ENCODE measurements at places on chromosomes 2 and 18.
A peak's percentile ranks its signal among the peaks of the same experiment; 100 is the strongest.

- DNase-seq, result no peak
These were observed 108.9 kb downstream of the CD226 start for GRCh38 chr18:69838620-69839411.

DNA sequence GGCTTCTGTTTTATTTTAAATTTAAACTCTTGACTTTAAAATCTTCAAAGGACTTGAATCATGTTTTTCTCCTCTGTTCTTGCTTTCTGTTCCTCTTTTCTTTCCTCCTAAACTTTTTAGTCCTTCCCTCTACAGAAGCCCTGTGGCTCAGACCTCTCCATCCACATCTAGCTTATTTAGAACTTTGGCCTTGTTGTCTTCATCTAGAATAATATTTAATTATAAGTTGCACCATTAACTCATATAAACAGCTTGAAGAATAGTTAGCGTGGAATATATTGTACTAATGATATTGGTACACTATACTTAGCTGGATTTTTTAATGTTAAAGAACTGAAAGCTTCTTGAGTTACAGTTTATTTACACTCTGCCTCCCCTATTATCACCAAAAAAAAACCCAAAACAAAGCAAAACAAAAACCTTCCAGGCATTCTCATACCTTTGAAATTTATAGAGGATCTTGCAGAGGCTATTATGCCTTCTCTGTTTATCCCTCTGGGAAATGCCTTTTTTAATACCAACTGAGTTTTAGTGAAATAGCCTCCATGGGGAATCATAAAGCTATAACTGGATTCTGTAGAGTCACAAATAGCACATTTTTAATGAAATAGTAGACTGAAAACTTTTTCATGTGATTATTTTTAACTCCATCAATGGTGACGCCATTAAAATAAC, 9.2 kb upstream of the CCDC141 start:
- no peak for DNase-seq

GRCh38 chr2:23901966-23902846, 24.7 kb downstream of the ATAD2B start:
- peak; percentile 63 for DNase-seq

- DNase-seq, result no peak
These were observed 1567.5 kb upstream of the LRRTM1 start for GRCh38 chr2:81872006-81872405.

DNA sequence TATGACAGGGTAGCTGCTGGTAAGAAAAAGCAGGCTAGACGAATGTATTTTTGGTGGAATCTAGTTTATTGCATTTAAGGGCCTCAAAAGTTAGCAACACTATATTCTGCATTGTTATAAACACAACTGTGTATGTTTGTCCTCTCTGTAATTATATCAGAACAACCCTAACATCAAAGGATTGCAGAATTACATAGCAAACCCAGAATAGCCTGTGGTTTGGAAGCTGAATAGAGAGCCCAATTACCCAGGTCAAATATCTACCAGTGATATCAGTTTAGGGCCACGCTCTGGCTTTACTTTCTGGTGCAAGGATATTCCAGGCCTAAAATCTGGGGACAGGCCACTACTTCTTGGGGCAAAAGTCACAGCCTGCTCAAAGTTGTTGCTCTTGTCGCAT, 25.1 kb upstream of the MRO start:
- DNase-seq, result no peak

DNA sequence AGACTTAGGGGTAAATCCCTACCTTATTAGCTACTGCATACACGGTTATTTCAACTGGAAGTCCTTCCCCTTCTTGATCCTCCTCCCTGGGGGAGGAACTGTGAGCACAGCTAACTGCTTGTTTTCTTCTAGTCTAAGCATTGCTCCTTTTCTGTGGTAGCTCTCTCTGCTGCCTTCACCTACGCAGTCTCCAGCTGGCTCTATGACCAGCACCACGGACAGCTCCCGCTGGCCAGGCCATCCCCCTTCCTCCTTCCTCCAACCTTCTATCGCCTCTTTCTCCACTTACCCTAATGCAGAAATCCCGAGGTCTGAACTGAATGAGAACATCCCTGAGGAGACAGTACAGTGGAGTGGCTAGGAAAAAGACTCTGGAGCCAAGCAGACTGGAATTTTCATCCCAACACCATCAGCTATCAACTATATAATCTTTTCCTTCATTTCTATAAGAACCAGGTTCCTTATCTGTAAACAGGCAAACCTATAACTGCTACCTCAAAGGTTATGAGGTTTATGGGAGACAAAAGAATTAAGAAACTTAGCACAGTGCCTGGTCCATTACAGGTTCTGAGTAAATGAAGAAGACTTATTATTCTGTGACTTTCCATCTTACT, 4.7 kb upstream of the CFAP65 start:
- DNase-seq, result peak; percentile 20

DNA sequence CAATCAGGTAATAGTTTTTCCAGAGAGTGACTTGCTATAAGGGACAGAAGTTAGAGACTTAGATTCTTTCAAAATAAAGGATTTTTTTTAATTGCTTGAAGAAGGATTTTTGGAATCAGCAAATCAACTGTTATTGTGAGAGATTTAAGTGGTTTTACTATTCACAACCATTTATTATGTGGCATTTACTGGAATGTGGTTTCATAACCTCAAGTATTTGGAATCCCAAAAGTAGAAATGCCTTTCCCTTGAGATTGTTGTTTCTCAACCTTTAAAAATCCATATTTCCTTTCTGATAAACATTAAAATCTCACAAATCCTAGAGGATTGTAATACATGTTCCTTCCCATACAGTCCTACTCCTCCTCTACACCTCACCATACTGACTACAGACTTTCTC, 5.0 kb downstream of the TANK start:
- peak; percentile 80 for DNase-seq

DNA sequence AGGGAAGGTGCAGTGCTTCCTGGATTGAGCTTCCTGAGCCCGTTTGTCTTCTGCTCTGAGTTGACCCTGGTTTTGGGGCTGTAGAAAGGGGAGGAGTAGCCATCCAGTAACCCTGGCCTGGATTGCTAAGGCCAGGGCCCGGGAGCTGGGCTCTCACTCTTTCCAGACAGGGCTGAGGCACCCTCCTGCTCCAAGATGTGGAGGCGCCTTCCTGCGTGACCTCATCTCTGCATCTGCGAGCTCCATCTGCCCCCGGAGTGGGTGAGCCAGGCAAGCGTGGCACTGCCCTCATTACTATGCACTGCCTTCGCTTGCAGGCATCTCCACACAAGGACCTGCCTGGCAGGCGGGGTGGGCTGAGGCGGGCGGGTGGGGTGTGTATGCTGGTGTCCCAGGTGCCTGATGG, 58.0 kb downstream of the RAB31 start:
- no peak for DNase-seq

GRCh38 chr2:169050476-169051240, 18.7 kb upstream of the DHRS9 start:
- DNase-seq, result peak; percentile 62

DNA sequence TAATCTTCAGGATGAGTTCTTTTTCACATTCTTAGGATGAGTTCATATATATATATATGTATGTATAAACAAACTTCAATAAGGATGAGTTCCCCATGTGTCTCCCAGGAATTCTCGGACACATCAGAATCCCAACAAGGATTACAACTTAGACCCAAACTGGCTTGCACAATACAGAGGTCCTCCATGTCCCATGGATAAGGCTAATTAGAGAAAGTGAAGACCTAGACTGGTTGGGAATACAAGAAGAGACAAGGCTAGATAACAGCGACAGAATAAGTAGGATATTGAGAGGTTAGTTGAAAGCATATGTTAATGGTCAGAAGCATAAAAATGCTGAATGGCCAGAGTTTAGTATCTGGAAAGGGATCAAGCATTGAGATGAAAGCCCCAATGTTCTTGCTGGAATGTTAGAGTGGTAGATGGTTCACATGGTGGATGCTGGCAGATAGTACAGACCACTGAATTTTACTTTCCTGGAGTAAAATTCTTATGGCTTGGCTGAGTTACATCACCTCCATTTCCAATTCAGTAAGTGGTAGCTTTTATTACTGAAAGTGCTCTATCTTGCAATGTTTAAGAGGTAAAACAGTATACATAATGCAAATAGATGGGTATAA, 154.9 kb upstream of the EPHA4 start:
- no peak for DNase-seq

DNA sequence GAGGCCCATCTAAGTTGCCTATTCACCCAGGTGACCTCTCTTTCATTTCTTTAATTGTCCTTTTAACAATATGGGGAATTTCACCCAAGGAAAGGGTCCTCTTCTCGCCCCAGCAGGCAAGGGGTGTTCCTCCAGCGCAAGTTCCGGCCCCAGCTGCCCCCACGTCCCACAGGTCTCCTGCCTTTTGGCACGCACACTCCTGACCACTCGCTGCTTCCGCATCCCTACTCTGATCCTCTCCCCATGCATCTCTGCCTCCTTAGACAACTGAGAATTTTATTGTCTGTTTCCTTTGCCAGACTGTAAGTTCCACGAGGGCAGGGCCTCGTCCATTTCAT, 684 bp upstream of the ARPC2 start:
- DNase-seq, result no peak

DNA sequence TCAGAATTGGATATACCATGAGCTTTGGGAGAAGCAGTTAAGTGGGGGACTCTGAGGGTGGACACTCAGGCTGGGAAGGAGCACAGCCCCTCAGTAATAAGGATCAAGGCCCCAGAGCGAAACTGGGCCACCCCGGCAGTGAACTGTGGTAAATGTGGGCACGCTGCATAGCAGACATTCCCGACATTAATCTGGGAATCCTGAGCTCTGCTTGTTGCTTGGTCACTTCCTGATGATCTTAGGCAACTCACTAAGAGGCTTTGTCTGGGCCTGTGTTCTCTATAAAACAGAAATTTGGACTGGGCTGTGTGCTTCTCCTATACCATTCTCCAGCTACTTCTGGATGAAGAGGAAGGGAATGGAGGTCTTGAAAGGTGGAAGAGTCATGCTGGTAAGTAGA, 4.8 kb downstream of the TGFBRAP1 start:
- peak; percentile 91 for DNase-seq

GRCh38 chr2:241909769-241910168, 40.2 kb downstream of the RTP5 start:
- no peak for DNase-seq

DNA sequence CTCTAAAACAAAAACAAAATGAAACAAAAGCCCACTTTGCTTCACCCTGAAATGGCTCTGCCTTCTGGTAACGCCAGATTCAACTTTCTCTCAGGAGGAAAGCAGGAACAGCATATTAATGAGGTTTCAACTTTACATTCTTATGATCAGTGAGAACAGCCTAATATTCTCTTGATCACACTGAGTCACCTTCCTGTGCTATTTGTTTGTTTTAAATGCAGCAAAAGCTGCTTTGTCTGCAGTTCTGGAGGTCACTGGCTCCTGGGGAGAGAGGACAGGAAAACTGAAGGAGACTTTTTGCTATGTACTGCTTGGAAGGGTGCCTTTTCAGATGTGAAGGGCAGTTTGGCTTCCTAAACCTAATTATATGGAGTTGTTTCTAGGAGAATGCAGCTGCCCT, 48.1 kb downstream of the MAIP1 start:
- peak; percentile 19 for DNase-seq

DNA sequence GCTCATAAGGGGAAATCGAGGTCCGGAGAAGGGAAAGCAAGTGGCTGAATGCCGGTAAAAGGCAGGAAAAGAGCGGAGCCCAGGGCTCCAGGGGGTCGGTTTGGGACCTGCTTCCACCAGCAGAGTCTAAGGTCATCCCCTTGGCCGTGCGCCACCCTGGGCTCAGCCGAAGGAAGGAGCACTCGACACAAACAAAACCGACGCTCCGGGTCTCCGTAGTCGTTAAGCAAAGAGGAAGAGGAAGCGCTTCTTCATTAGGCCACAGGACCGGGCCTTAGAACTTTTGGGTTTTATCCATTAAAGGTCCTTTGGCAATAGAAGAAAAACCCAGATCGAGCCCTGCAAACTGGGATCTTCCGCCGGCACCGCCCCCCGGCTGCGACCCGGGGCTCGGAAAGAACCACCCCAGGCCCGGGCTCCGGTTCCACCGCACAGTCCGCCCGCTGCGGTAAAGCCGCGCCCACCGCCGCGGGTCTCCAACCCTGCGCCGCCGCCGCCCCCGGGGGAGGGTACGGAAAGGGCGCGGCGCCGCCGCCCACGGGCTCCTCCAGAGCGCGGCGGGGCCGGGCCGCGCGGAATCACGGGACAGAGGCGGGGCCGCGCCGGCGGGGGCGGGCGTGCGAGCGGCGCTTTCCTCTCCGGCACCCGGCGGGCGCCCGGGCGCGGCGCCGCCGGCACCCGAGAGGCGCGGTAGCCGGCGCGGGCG, at the start of gene TTL:
TSS of gene TTL (plus strand) at position 629 of the 706 bp plus-strand sequence. CDS start 189 bp downstream, outside the sequence.
- peak; percentile 33 for DNase-seq

DNA sequence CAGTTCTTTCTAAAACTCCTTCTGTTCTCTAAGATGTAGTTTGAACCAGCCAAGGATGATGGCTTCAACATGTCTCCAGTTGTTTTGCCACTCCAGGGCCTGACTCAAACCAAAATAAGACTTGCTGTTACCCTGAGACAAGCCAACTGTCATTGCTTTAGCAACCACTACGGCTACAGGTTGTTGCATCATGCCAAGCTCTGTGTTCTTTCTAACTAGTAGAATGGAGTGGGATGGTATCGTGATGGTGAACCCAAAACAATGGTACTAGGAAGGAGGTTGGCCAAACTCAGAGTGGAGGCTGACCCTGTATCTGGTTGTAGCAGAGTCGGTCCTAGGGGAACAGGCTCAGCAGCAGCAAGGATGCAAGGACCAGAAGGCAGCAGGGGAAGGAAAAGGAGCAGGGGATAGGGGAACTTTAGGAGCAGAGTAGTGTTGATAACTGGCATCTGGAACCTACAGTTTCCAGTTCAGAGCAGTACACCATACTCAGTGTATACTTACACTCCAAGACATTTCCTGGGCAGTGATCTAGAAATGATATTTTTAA, 51.6 kb downstream of the PDK1 start:
- no peak for DNase-seq

DNA sequence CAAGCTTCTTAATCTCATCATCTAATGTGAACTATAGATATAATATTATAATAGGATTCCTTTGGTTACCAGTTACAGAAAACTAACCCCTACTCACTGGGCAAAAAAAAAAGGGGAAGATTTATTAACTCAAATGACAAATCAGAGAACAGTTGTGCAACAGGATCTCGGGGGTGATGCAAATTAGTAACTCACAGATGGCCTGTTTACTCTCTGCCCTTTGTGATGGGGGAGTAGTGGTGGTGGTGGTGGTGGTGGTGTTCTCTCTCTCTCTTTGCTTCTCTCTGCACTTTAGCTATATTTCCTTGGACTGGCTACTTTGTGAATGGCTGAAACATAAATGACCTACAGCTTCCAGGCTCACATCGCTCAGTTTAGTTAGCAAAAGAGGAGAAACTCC, 59.0 kb downstream of the TMEM247 start:
- DNase-seq, result no peak

DNA sequence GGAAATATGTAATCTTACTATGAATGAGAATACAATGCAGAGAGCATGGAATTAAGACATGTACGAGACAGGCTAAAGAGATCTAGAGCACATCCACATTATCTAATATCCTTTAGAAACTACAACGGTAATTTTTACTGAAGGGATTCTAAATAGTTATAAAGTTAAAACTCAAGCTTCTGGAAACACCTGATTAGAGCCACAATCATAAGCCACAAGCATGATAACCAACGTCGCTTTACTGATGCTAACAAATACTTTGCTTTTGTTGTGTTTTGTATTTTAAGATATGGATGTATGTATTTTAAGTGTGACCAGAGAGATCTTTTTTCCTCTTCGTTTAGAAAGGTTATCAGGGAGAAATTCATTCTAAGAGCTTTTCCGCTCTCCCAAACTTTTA, 44.0 kb upstream of the STK17B start:
- no peak for DNase-seq

Measured in astrocyte (in vitro differentiated cells and primary cell).